ENCODE measurements at places on chromosomes 13 and 19.

DNA sequence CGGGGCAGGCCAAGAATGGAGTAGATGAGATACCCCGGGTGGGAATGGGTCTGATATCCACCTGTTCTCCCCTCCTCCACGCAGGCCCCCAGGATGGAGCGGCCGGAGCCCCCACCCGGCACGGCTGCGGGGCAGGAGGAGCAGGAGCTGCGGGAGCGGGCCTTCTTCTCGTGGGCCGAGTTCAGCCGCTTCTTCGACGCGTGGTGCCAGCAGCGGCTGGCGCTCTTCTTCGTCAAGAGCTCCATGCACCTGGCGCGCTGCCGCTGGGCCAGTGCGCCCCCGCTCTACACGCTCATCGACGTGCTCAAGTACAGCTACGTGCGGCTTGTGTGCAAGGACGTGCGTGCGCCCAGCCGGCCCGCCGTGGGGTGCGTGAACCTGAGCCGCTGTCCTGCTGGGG lies 1.2 kb downstream of the ZSWIM9 start:
- DNase-seq = no peak

- no peak for DNase-seq
Measured at GRCh38 chr13:25844559-25845434, 207.0 kb downstream of the SHISA2 start.

GRCh38 chr13:33014291-33014690 lies 1.9 kb upstream of the KL start:
- DNase-seq = no peak

DNA sequence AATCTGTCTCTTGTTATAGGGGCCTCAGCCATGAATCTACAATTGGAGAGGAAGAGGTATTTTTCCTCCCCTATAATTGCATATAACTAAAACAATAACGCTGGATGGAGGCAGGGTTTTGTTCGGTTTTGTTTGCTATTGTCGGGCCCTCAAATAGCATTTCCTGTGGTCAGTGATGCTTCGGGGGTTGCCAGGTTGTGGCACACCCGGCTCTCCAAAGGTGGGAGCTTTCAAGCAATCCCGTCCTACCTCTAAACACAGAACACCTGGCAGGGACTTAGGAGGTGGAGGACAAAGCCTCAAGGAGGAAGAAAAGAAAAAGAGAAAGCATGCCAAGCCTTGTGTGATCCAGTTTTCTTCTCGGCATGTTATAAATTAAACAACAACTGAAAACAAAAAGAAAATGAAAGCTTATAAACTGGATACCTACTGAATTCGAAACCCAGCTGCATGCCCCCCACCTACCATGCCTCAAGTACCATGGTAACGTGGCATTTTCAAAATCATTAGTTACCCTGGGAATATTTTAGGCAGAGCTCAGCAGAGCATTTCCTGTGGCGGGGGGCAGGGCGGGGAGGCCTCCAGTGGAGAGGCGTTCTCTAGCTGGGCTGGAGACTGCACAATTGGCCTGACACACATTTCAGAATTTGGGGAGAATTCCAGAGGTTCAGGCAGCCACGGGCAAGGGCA lies 213.8 kb downstream of the DCLK1 start:
- no peak for DNase-seq

DNA sequence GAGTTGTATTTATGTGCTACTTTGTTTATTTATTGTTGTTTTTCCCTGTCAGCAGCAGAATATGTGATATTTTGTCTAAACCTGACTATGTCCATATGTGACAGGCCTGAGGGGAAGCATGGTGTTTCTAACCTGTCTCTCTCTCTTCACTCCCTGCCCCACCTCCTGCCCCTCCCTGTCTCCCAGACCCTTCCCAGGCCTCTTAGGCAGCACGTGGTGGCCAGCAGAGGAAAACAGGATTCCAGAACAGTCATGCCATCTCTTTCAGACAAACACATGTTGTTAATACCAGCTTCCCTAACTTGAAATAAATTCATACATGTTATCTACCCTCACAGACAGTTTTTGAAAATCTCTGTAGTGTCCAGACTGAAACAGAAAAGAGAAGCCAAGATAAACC lies 31.0 kb upstream of the ATP11A start:
- no peak for DNase-seq

GRCh38 chr13:92221916-92222315 lies 823.5 kb downstream of the GPC5 start:
- DNase-seq = no peak

DNA sequence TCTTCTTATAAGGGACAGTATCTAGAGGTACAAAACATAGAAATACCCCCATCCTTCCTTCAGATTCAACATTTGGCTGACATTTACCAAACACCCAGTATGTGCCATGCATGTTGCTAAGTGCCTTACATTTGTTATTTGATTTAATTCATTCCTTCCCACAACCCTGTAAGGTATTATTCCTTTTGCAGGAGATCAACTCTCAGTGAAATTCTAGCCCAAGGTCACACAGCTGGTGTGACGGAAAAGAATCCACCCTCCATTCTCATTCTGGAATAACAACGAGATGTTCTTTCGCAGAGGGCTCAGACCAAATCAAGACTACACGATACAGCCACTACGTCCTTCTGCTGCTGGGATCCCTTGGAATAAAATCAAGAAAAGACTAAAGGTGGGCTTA lies 67.8 kb downstream of the C13orf42 start:
- DNase-seq = no peak

DNA sequence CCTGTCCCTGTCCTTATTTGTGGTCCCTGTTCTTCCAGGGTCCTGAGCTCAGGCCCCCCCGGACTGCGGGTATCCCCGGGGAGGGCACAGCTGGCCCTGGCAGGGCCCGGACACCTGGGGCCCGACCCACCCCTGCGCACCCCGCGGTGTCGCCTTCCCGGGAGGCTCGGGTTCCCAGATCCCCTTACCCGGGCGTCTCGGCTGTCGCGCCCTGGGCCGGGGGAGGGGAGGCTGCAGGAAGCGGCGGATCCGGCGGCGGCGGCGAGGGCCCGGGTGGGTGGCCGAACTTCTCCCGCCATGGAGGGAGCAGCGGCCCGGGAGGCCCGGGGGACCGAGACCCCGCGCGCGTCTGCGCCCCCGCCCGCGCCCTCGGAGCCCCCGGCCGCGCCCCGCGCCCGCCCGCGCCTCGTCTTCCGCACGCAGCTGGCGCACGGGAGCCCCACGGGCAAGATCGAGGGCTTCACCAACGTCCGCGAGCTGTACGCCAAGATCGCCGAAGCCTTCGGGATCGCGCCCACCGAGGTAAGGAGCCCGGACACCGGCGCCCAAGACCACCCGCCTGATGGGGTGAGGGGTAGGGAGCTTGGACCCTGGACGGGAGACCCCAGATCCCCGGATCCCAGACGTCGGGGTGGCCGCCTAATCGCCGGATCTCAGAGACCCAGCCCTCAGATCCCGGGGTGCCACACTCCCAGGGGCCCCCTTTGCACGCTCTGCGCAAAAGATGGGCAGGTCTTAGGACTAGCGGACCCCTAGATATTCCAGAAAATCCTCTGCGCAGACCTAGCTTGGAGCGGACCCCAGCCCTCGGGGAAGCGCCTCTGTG lies at the start of gene GIPC3:
Gene GIPC3, plus strand, starts transcription at position 178 of the 826 bp plus-strand sequence. Its CDS starts 120 bp downstream, at position 298.
- no peak for DNase-seq

- DNase-seq = no peak
Measured at GRCh38 chr19:44876930-44877535, 14.0 kb upstream of the TOMM40 start.

DNA sequence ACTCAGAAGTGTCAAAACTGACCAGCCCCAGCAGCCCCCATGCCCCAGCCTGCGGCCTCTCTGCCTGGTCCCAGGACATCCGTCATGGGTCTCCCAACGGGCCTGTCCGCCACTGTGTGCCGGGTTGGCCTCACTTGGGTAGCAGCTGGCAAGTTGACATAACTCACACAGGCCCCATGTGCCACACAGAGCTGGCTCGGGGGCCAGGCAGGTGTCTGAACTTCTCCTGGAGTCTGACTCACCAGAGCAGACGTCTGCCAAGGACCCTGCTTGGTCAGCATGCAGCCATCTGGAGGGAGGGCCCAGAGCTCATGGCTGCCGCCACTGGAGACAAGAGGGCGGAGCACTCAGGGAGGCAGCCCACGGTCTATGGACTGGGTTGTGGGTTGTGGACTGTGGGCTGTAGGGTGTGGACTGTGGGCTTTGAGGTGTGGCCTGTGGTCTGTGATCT lies 32.0 kb upstream of the TMEM255B start:
- peak; percentile 16 for DNase-seq

DNA sequence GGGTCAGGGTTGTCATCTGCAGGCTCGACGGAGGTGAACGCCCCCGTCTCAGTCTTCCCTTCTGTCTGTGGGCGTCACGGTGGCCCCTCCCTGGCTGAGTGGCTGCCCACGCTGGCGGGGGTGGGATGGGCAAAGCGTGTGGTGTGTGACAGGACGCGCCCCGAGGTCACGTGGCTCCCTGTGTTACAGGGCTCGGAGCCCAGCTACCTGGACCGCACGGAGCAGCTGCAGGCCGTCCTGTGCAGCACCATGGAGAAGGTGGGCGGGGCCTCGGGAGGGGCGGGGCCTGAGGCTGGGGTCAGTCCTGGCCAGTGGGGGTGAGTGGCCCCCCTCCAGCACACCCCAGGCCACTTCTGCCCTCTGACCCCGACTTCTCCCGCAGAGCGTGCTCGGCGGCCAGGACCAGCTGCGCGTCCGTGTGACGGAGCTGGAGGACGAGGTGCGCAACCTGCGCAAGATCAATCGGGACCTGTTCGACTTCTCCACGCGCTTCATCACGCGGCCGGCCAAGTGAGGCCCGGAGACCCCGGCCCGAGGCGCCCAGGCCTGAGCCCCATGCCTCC lies 6.3 kb upstream of the GRIN3B start:
- no peak for DNase-seq

GRCh38 chr19:1980809-1981181 lies 34.7 kb downstream of the BTBD2 start:
- DNase-seq = no peak

GRCh38 chr19:58434217-58434616 lies 5.7 kb downstream of the ZNF132 start:
- no peak for DNase-seq

DNA sequence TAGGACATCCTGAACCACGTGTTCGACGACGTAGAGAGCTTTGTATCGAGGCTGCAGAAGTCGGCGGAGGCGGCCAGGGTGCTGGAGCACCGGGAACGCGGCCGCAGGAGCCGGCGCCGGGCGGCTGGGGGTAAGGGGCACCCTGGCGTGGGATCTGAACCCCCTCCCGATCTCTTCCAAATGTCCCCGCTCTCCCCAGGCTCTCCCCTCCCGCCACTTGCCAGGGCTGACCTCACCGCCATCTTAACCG lies 6.0 kb downstream of the EPS8L1 start:
- no peak for DNase-seq

GRCh38 chr19:27660428-27660827 lies 1552.5 kb downstream of the UQCRFS1 start:
- DNase-seq = no peak

DNA sequence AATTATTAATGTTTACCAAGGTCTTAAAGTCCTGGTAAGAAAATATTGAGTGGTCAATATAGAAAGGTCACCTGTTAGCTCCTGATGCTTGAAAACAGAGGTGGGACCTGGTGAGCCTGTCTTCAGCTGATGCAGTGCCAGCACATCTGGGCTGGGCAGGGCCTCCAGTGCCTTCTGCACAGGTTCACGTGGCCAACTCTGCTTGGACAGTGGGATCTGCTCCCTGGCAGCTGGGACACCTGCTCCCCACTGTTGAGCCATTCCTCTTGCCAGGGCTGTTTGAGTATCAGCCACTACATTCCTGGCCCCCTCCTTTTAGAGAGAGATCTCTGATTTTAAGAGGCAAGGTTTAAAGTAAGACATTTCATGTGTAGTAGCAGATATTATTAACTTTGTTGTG lies 135.0 kb downstream of the TM9SF2 start:
- DNase-seq = no peak

GRCh38 chr19:41888926-41889325 lies 5.9 kb downstream of the ARHGEF1 start:
- no peak for DNase-seq

- DNase-seq = no peak
Measured at GRCh38 chr19:10105509-10106099, 558 bp upstream of the PPAN start.

DNA sequence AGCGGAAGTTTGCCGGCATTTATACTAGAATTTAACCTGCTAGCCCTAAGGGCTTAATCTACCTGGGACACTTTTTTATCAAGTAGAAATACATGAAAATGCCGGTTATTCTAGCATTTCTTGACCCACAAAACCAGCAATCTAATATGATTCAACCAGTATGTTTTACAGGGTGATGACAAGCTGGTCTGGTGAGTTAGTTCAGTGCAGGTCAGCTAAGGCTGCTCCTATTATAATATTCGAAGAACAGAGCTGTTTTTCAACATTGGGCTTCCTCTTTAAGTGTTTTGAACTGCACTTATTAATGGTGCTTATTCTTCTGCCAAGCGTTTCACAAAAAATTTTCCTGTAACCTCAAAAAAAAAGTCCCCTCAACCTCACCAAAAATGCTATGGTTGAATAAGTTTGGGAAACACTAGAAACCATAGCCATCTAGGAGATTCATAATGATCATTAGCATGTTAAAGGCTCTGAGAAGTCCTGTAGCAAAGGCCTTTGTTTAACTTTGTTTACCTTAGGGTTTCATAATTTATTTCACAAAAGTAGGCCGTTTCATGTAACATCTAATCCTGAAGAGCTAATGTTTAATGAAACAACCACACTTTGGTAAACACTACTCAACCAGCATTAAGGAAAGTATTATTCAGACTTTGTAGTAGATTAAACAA lies 526.6 kb downstream of the KLF12 start:
- no peak for DNase-seq

DNA sequence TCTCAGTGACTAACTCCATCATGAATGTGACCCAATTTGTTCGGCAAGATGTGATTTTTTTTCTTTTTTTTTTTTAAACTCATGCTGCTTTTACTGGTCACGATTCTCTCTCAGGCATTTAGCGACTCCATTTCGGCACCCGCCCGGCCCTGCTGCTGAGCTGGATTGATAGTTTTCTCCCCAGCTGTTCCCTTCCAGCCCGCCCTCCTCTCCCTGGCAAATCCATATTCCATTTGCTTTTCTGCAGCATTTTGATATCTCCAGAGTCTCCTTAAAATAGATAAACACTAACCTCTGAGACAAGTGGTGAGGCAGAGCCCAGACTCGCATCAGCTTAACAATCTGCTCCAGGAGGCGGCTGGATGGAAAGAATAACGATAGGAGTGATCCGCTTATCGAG lies 55.5 kb upstream of the KATNAL1 start:
- no peak for DNase-seq

- no peak for DNase-seq
Measured at GRCh38 chr13:25687471-25688225, 315.9 kb downstream of the ATP8A2 start.

GRCh38 chr19:39052243-39052746 lies 19.9 kb upstream of the FBXO27 start:
- peak; percentile 76 for DNase-seq

GRCh38 chr13:53198017-53198416 lies 169.4 kb downstream of the OLFM4 start:
- DNase-seq = no peak

Data from BE2C (cell line).